CD4-positive, alpha-beta T cell treated with Interleukin-17A for 1 hour (primary cell): ENCODE measurements at places on chromosomes 16 and 17.

DNA sequence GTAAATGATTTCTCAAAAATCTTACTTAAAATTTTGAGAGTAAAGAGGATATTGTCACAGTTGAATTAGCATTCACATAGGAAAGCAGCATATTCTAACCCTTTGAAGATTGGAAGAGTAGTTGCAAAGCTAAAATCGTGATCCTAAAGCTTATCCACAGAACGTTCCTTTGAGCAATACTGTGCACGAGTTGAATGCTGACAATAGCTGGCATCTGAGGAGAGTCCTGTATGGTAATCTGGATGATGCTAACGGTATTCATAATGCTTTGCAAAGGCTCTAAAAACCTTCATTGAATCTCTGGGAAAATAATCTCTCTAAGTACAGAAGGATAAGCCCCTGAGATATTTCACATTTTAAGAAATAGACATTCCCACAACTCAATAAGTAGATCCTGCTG is 354.6 kb downstream of the CDH8 start:
- DNase-seq = no peak

- peak; percentile 57 for DNase-seq
These were observed 56.9 kb downstream of the CYB5D2 start for GRCh38 chr17:4199818-4200402.

DNA sequence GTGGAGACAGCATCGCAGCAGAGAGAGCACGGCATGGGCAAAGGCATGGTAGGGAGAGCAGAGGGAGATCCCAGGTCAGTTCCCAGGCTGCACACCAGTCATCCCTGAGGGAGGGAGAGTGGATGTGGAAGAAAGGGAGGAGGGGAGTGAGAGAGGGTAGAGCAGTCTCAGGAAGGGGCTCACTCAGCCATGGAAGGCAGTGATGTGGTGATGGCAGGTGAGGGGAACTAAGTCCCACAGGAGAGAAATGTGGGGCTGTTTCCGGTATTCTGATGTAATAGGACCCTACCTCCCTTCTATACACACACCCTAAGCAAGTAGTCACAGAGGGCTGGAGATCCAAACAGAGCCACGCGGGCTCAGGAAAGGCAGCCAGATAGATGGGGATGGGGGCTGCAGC is 500.3 kb upstream of the CDH11 start:
- no peak for DNase-seq

DNA sequence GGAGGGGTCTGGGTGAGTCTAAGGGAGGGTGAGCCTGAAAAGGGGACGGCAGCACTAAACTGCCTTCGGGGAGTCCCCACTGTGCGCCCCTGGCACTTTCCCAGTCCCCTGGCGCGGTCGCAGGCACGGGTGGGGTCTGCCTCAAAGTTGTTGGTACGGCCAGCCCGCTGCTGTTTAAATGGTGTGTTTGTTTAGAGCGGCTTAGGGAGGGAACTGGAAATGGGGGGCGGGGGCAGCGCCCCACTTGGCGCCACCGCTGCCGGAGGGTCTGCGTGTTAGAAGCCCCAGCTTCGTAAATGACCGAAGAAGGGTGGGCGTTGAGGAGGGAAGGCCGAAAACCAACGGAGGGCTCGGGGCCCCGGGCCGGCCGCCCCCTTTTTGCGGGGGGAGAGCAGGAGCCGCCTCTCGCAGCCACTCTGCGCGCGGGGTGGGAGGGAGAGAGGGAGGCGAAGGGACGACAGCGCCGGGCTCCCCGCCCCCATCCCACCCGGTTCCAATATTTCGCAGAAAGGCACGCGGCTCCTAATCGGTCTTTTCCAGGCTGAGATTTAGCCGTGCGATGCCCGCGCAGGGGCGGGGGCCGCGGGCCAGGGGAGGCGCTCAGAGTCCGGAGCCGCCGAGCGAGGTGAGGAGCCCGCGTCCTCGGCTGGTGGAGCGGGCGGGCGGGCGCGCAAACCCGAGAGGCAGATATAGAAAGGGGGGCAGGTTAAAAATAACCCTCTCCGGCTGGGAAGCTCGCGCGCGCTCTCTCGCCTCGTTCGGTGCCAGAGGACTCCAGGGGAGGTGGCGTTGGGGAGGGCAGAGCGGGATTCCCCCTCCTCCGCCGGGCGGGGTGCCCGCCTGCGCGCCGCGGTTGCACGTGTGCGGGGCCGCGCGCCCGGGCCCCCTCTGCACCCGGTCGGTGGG is 54.9 kb downstream of the SREBF1 start:
- DNase-seq = peak; percentile 54

GRCh38 chr16:6484081-6484480 is 848.6 kb upstream of the RBFOX1 start:
- no peak for DNase-seq

GRCh38 chr16:20727181-20727580 is 14.4 kb downstream of the THUMPD1 start:
- DNase-seq = no peak

DNA sequence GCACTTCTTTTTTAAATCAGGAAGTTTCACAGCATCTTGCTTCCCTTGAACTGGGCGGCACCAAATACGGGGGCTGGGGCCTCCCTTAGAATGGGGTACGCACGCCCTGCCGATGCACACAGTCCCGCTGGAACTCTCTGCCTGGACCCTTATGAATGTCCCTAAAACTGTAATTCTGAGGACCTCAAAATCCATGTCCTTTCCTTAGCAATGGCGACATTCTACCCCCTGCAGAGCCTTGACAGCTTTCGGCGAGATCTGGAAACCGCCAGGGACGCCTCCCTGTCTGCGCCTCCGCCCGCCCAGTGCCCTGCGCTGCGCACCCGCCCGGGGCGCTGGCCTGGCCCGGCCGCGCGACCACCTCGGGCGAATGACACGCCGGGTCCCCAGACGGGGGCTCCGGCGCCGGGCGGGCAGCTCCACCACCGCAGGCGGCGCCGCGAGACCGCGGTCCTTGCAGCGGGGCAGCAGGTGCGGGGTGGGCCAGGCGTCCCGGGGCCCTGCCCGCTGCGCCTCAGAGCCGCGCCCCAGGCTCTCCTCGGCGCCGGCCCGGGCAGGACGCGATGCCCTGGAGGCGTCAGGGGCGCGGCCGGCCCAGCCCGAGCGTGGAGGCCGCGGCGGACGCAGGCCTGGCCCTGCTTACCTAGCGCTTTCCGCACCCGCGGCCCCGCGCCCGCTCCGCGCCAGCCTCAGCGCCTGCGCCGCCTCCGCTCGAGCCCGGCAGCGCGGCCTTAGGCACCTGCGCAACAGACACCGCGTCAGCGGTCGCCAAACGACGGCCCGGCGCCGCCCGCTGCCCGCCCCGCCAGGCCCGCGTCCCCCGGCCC is 548 bp downstream of the HAGH start:
- DNase-seq = peak; percentile 25

DNA sequence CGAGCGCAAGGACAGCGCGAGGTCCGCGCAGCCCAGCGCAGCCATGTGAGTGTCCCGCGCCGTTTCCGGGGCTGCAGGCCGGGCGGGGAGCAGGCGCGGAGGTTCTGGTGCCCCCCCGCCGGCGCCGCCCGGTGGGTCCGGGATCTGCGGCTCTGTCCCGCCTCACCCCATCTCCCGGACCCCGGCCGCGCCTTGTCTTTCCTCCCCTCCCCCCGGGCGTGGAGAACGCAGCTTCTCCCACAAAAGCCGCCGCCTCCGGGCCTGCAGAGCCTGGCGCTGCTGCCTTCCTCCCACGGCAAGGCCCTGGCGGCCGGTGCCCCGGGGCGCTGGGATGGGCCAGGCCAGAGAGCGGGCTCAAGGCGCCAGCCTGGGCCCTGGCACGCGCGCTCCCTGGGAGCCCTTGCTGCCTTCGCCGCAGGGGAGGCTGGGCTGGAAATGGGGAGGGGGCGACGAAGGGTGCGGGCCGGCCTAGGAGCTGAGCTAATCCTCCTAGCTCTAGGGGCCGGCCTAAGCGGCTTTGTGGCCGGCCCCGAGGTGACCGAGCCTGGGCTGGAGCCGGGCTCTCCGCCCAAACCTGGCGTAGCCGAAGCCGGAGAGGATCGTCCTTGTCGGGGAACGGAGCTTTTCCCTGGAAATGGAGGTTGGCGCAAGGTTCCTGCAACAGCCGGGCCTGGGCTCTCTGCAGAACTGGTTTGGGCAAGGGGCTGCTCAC is 397 bp downstream of the RIPOR1 start:
- DNase-seq = no peak

DNA sequence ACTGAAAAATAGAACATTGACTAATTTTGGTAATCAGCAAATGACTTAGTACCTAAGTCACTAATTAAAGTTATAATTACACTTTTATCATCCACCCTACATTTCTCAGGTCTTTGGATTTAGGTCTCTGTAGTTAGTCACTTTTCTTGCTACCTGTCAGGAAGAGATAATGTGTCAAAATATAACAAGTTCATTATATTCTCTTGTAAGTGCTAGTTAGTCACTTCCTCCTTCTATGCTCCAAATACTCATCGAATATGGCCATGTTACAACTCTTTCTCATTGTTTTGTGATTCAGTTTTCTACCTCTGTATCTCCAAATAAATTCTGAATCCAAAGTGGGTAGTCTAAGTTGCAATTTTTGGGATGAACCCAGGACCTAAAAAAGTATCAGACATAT is 163.5 kb upstream of the KIF2B start:
- no peak for DNase-seq

- DNase-seq = no peak
These were observed 69.3 kb downstream of the WWP2 start for GRCh38 chr16:69831212-69832123.

- no peak for DNase-seq
These were observed 103.9 kb upstream of the CHMP6 start for GRCh38 chr17:80887639-80888175.

DNA sequence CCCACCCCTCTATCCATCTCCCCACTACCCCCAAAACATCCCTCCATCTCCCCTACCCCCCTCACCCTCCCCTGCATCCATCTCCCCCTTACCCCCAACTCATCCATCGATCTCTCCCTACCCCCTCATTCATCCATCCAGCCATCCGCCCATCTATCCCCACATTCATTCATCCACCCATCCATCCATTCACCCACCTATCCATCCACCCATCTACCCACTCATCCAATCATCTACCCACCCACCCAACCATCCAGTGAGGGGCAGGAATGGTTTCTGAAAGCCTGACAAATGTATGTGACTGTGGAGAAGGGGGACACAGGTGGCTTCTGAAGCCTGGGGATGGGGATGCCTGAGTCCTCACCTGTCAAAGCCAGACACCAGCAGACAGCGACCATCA is 8.8 kb upstream of the PAM16 start:
- no peak for DNase-seq

DNA sequence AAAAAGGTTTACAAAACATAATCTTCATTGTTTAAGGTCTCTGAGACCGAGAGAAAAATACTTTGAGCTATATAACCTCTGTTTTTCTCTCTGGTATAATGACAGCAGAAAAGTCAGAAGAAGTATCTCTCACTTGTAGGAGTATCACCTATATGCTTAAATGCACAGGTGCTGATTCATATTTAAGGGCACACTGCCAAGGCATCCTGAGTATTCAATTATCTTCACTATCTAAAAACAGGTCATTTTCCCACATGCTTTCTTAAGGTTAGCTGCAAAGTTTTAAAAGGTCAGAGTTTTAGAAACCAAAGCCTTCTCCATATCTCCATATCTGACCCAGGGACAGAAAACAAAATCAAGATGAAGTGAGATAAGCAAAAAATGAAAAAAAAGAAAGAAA is 99.3 kb upstream of the C17orf78 start:
- DNase-seq = no peak

DNA sequence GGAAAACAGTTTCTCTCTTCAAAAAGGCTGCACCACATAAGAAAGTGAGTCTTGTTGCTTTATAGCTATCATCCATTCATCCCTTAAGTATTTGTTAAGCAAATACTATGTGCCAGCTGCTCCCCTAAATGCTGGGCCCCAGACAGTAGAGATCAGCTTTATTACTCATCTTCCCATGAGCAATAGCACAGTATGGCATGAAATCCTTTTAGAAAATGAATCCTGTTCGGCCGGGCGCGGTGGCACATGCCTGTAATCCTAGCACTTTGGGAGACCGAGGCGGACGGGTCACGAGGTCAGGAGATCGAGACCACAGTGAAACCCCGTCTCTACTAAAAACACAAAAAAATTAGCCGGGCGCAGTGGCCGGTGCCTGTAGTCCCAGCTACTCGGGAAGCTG is 99.5 kb downstream of the MYO1D start:
- no peak for DNase-seq

- DNase-seq = no peak
These were observed 23.7 kb downstream of the ACSF3 start for GRCh38 chr16:89117227-89117974.

DNA sequence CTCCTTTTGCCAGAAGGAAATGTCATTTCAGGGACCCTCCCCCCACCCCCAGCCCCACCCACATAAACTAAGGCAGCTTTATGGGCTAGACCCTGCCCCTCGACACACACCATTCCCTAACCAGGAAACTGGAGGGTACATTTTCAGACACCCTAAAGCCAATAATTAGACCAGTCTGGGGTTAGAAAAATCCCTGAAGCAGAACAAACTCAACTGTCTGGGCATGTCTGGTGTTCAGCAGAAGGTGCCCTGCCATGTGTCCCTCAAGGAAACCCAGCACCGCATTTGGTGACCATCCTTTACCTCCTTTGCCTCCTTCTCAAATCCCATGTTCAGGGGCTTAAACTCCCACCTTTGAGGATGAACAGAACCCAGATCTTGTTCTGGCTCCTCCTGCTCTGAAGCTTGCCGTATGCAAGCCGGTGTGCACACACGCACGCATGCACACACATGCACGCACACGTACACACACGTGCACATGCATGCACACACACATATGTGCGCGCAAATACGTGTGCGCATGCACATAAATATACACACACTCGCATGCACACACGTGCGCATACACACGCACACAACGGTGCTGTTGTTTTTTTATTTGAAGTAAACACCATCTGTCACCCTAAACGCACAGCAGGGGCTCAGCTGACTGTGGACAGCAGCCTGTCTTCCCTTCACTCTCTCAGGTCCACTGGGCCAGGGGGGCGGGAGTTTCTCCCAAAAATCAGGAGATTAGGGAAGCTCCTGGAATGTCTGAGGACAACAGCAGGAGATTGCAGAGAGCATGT is 156.8 kb upstream of the TNRC6C start:
- DNase-seq = no peak

DNA sequence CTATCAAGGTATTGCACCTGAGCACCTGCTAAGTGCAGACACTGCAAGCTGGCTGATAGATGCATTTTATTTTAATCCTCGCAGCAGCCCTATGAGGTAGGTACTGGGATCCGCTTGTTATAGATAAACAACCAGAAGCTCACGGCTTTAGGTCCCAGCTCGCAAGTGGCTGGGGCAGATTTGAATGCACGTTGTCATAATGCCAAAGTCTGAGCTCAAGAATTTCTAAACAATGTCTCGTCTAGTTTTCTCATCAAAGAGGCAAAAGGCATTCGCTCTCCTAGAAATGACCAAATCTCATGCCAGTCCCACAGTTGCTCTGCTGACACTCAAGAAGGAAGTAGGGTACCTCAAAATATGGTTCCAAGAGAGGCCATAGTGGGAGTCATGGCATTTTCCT is 20.5 kb downstream of the SOX9 start:
- DNase-seq = no peak

DNA sequence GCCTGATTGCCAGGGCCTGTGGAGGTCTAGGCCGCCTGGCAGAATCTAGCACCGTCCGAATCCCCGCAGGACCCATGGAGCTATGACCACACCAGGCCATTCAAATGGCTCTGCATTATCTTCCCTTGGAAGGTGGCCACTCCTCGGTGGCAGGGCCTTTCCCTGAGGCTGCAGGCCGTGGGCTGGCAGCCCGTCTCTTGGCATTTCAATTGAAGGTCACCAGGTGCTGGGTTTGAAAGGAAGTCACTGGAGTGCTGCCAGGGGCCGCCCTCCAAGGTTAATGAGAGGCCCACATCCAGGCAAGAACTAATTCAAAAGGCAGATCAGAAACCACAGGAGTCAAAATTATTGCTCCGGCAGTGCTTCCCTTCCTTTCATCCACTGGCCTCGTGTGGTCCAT is 27.7 kb upstream of the CACNG5 start:
- DNase-seq = no peak

- DNase-seq = no peak
These were observed 220.6 kb downstream of the NTN1 start for GRCh38 chr17:9241774-9242496.
